ENCODE measurements at places on chromosomes 6 and 20. TPM values are rescaled to one million over a fixed set of nuclear protein-coding genes. Genes with fewer than 3 reads are reported as not detected.

DNA sequence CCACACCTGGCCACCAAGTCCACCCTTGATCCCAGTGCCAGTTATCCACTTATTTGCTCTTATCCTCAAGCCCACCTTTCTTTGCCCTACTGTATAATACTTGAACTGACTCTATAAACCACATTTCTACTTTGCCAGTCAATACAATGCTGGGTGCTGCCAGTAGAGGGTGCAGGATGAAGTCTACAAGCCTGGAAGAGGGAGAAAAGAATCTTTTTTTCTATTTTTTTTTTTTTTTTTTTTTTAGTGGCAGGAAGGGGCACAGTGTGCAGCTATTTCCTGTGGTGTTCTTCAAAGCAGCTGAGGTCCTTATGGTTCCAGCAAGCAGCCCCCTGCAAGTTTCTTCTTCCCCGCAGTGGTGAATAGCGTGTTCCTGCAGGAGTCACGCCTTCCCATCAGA is 22.2 kb upstream of the GABRR1 start:
- peaks cover 10% of the 10 kb centered on the region for H3K4me1 ChIP-seq
- no peak overlapping the region for H3K27ac ChIP-seq
- peak; percentile 53 for DNase-seq

GRCh38 chr20:32091888-32092346 is 17.6 kb upstream of the TM9SF4 start:
- H3K36me3 ChIP-seq, result no peaks in the 10 kb centered on the region
- peaks cover 2% of the 10 kb centered on the region for H3K4me1 ChIP-seq
- H3K4me3 ChIP-seq, result no peak overlapping the region

- H3K4me1 ChIP-seq, result no peaks in the 10 kb centered on the region
- H3K27me3 ChIP-seq, result no peaks in the 10 kb centered on the region
- no peak for DNase-seq
- H3K27ac ChIP-seq, result no peak overlapping the region
- H3K4me3 ChIP-seq, result no peak overlapping the region
Observed at GRCh38 chr20:5198651-5198924, 71.8 kb downstream of the CDS2 start.

GRCh38 chr20:59752101-59752586 is 147.8 kb downstream of the PHACTR3 start:
- H3K4me1 ChIP-seq, result no peaks in the 10 kb centered on the region
- H3K36me3 ChIP-seq, result no peaks in the 10 kb centered on the region
- H3K4me3 ChIP-seq, result no peak overlapping the region
- H3K27me3 ChIP-seq, result peaks cover 6% of the 10 kb centered on the region
- H3K27ac ChIP-seq, result no peak overlapping the region
- no peak for DNase-seq

GRCh38 chr20:25039697-25040437 is 18.1 kb downstream of the ACSS1 start:
- H3K4me3 ChIP-seq, result no peak overlapping the region
- H3K4me1 ChIP-seq, result peaks cover 51% of the 10 kb centered on the region
- DNase-seq, result no peak
- H3K27me3 ChIP-seq, result no peaks in the 10 kb centered on the region
- H3K27ac ChIP-seq, result no peak overlapping the region

DNA sequence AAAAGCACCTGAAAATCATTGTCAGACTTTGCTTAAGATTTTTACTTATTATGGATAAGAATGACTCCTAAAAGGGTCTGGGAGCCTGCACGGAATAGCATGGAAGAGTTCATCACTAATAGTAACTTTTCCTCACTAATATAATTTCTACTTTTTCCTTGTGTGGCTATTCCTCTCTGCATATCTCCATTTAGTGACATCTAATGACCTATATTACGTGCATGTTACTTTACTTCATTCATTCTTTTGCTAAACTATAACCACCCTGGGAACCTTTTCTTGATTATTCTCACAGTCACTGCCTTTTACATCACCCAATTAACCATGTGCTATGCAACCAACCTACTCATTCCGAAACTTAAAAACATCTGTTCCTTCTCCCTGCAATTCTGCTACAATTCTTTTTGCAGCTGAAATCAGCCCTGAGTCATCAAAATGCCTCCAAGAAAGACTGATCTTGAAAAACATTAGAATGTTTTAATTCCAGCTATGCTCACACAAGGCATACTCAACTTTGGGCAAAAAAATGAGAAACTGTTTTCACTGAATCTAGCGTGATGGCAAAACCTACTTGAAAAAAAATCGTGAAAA is 313.3 kb downstream of the RNGTT start:
- no peak for DNase-seq
- H3K4me1 ChIP-seq, result peaks cover 7% of the 10 kb centered on the region
- no peak overlapping the region for H3K27ac ChIP-seq
- H3K27me3 ChIP-seq, result no peaks in the 10 kb centered on the region

DNA sequence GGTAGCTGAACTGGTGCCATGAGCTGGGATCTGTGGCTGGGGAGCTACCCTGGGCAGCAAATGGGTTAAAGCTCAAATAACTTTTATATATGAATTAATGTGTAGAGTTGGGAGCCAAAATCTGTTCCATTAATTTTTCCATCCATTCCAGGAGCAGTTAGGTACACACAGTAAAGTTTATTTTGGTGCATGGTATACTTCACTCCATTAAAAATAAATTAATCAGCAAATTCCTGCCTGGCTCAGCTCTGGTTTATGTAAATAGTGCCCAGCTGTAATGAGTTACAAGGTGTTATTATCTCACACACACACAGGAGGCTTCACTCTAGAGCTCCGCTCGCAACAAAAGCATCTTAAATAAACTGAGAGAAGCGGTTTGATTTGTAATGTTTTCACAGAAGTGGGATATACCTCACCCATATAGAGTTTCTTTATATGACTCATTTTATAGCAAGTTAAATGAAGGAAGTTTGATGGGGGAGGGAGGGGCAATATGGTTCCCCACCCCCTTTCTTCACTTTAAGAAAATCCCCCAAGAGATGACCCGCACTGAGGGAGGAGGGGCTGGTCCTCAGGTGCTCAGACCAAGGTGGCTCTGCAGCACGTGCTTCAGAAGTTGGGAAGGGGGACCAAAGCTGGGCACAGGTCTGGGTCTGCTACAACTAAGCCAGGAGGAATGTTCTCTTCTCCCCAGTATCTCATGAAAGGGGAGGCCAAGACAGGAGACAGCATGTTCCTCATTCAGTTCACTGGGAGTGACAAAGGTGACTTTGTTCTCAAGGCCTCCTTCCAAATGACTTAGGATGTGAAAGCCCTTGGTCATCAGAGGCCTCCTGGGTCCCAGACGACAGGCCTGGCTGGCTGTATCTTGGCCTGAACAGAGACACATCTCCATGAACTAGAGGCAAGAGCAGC is 10.5 kb upstream of the FAM83C start:
- no peaks in the 10 kb centered on the region for H3K27me3 ChIP-seq
- peaks cover 52% of the 10 kb centered on the region for H3K4me1 ChIP-seq

GRCh38 chr6:4381381-4381780 is 246.0 kb upstream of the ECI2 start:
- DNase-seq, result no peak
- no peaks in the 10 kb centered on the region for H3K4me1 ChIP-seq
- no peaks in the 10 kb centered on the region for H3K36me3 ChIP-seq
- no peak overlapping the region for H3K4me3 ChIP-seq
- peaks cover 12% of the 10 kb centered on the region for H3K27me3 ChIP-seq
- no peak overlapping the region for H3K27ac ChIP-seq

DNA sequence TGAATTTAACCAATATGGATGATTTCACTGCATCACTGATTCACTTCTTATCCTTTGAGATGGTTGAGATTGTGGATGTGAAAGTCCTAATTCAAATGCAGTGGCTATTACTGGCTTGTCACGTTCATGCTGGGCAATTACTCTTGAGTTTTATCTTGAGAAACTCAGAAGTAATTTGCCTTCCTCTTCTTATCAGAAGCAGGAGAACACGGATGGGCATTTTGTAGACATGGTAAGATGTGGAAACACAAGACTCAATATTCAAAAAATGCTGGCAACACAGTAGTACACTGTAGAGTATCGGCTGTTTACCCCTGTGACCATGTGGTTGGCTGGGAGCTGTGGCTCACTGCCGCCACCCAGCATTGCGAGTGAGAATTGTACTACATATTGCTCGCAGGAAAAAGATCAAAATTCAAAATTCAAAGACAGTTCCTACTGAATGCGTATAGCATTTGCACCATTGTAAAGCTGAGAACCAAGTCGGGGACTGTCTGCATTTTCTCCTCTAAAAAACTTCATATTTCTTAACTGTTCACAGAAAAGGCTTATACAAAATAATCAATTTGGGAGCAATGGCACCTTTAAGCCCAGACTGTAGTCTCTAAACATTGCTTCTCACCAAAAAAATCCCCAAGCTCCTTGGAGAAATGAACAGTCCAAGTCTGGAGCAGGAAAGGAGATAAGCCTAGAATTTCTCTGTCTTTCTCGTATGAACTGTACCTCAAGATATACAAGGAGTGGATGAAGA is 61.9 kb upstream of the ELOVL5 start:
- no peaks in the 10 kb centered on the region for H3K27me3 ChIP-seq
- no peak overlapping the region for H3K4me3 ChIP-seq
- no peak overlapping the region for H3K27ac ChIP-seq
- H3K4me1 ChIP-seq, result peaks cover 3% of the 10 kb centered on the region
- H3K36me3 ChIP-seq, result no peaks in the 10 kb centered on the region

DNA sequence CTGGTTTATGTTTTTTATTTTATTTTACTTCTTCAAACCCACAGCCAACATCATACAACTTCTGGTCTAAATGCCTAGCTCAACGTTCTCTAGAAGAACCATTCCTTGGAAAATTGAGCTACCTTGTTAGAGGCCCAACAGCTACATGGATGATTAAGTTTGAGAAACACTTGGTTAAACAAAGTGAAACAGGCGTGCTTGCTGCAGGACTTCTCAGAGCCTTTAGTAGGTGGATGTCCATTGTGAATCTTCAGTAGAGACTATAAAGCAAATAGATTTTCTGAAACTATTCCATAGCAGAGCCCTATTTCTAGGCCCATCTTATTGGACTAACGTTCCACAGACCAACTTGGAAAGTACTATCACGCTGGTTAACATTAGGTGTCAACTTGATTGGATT is 51.3 kb downstream of the BCAS1 start:
- H3K27me3 ChIP-seq, result peaks cover 2% of the 10 kb centered on the region
- no peak overlapping the region for H3K27ac ChIP-seq
- H3K4me1 ChIP-seq, result peaks cover 4% of the 10 kb centered on the region
- no peak overlapping the region for H3K4me3 ChIP-seq
- no peaks in the 10 kb centered on the region for H3K36me3 ChIP-seq

GRCh38 chr6:110520209-110520965 is 44.0 kb upstream of the SLC22A16 start:
- H3K36me3 ChIP-seq, result no peaks in the 10 kb centered on the region
- no peak overlapping the region for H3K27ac ChIP-seq
- DNase-seq, result no peak

The NRN1 gene
- total RNA-seq, result 1.3 TPM

- H3K4me3 ChIP-seq, result no peak overlapping the region
- H3K27me3 ChIP-seq, result peaks cover 2% of the 10 kb centered on the region
- no peak for DNase-seq
- no peaks in the 10 kb centered on the region for H3K4me1 ChIP-seq
Observed at GRCh38 chr6:110250838-110251237, 70.6 kb downstream of the CDC40 start.

GRCh38 chr20:62366370-62367135 is 559 bp downstream of the LAMA5 start:
- H3K27ac ChIP-seq, result no peak overlapping the region
- no peak overlapping the region for H3K4me3 ChIP-seq
- peaks cover 2% of the 10 kb centered on the region for H3K4me1 ChIP-seq

DNA sequence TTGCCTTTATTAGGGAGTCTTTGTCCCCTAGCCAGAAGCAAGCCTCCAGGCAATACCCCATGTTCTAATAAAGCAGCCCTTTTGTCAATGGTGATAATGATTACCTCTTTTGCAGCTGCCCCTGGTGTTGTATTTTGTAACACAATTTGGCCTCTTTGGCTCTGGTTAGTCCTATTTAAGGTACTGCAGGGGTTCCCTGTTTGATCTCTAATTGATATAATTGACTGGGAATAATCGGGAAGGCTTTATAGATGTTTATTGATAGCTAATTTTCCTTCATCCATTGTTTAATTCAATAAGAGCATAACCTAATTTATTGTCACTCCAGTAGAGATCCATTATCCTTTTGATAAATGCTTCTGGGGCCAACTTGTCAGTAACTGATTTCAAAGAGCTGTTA is 537.2 kb downstream of the PKHD1 start:
- no peak overlapping the region for H3K4me3 ChIP-seq
- H3K27me3 ChIP-seq, result no peaks in the 10 kb centered on the region
- no peak overlapping the region for H3K27ac ChIP-seq
- DNase-seq, result no peak

DNA sequence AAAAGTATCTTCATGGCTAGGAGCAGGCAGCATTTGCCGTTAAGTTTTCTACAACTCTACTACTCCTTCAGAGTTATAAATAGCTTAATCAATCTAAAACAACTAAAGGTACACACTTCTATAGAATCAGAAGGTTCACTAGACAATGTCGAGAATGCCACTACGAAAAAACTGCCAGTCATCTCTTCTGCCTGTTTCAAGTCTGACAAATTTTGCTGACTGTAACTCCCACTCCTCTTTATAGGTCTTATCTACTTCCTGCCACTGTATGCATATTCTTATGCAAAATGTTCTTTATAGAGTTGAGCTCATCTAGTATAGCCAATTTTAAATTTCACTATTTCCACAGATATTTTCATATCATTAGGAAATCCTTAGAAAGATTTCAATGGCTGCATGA is 160.1 kb downstream of the EYS start:
- H3K36me3 ChIP-seq, result no peaks in the 10 kb centered on the region
- no peak overlapping the region for H3K27ac ChIP-seq
- no peak for DNase-seq
- H3K27me3 ChIP-seq, result no peaks in the 10 kb centered on the region
- H3K4me3 ChIP-seq, result no peak overlapping the region

DNA sequence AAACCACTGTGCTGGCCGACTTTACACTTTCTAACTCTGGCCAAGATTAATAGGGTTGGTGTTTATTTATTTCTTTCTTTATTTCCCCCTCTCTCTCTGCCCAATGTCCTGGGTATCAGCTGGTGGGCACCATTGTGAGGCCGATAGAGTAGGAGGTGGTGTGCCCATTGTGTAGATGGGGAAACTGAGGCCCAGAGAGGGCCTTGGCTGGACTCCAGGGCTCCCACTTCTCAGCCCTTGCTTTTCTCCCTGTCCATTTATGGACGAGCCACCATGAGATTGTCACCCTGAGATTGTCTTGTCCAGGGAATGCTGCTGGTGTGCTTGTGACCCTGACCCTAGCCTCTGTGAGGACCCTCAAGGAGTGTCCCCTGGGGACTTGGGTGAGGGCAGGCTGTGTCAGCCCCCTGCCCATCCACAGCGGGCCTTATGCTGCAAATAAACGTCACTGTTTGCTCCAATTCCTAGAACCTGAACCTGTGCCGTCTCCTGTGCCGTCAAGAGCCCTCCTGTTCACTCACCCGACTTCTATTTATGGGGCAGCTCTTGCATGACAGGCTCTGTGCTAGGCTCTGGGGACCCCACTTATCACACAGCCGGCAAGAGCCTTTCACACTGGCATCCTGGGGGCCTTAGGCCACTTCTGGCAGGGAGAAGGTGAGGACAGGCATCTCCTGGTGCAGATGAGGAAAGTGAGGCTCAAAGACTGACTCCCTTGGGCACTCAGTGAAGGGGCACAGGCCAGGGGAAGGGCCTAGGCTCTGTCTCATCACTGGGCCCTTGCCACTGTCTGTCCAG is 24.8 kb downstream of the SUN5 start:
- peaks cover 8% of the 10 kb centered on the region for H3K36me3 ChIP-seq
- no peak overlapping the region for H3K4me3 ChIP-seq
- DNase-seq, result no peak
- H3K4me1 ChIP-seq, result peaks cover 24% of the 10 kb centered on the region

Data from activated CD4-positive, alpha-beta memory T cell treated with anti-CD3 and anti-CD28 coated beads for 36 hours (primary cell).